ENCODE measurements at places on chromosomes 2 and 18.

DNA sequence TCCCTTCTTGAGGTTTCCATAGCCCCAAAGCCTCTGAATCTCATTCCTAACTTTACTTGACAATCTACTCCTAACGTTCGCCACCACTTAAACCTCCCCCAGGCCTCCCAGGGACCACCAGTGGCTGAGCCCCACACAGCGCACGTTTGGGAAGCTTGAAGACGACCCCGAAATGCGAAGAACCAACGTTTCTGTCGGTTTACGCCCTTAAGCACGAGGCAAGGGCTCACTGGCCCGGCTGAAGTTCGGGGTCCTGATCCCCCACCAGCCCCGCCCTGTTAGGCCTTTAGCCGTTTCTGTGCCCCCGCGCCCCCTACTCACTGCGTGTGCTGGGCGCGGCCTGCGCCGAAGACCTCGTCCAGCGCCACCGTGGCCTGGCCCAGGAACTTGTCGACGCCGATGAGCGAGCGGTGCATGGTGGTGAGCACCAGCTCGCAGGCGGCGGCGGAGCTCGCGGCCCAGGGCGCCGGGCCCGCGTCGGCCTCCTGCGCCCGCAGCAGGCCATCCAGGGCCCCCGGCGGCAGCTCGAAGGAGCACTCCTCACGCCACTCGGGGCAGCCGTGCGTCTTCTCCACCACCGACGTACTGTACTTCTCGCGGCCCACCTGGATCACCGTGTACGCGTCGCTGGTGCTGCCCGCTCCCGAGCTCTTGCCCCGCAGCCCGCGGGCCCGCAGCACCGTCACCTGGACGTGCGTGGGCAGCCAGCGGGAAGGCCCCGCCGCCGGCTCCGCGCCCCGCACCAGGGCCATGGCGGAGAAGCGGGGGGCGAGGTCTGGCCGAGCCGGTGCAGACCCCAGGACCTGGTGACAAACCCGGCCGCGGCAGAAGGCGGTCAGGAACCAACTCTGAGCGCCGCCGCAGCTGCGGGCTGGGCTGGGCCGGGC is 479 bp downstream of the RAB11FIP5 start:
- DNase-seq = no peak

DNA sequence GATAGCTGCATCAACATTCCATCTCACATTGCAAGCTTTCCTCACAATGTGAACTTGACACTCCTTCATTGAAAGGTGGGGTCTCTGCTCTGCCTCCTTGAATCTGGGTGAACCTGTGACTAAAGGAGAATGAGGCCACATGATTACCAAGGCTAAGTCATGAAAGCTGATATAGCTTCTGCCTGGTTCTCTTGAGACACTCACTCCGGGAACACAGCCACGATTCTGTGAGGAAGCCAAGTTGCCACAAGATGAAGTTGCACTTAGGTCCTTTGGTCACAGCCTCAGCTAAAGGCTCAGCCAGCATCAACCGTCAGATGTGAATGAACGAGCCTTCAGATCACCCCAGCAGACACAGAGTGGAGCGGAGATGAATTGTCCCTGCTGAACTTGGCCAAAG is 94.7 kb upstream of the FAM136A start:
- DNase-seq = no peak

DNA sequence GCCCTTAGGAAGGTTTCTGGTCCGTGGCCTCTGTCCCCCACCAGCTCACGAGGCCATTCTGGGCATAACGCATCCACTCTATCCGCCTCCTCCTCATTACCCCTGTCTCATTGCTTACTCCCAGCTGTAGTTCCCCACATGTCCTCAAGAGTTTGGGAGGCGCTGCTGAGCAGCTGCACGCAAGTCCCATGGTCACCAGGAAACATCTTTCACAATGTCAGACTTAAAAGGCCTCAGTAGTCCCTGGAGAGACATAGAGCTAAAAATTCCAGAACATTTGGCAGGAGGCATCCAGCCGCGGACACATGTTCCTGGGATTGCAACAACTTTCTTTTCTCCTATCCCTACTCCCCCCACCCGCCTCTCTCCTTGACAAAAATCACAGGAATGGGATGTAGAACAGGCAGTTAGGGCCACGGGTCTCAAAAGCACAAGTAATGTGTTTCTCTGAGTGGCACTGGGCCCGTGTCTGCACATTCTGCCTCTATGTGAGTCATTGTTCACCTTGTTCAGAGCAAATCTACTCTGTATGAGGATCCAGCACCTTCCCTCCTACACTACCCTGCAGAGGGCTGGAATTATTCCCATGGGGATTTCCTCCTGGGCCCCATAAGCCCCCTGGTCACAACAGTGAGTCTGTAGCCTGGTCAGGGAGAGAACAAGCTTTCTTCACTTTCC is 8.1 kb downstream of the LBH start:
- no peak for DNase-seq

GRCh38 chr2:65482971-65483370 is 50.6 kb upstream of the SPRED2 start:
- DNase-seq = no peak

DNA sequence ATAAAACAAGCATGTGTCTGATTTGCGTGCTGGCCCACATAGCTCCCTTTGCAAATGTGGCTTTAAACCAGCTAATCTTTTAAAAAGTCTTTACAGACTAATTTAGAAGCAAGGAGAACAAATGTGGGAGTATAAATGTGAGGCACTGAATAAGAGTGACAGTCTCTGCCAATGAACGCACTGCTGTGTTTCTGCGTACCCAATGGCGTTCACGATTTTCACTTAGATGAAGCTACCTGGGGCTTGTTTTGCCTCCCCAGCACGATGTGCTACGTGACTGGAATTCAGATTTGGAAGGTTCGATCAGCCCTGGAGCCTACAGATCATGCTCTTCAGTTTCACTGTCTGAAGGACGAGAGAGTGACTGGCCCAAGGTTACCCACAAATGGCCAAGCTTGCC is 10.8 kb upstream of the CRACDL start:
- no peak for DNase-seq

DNA sequence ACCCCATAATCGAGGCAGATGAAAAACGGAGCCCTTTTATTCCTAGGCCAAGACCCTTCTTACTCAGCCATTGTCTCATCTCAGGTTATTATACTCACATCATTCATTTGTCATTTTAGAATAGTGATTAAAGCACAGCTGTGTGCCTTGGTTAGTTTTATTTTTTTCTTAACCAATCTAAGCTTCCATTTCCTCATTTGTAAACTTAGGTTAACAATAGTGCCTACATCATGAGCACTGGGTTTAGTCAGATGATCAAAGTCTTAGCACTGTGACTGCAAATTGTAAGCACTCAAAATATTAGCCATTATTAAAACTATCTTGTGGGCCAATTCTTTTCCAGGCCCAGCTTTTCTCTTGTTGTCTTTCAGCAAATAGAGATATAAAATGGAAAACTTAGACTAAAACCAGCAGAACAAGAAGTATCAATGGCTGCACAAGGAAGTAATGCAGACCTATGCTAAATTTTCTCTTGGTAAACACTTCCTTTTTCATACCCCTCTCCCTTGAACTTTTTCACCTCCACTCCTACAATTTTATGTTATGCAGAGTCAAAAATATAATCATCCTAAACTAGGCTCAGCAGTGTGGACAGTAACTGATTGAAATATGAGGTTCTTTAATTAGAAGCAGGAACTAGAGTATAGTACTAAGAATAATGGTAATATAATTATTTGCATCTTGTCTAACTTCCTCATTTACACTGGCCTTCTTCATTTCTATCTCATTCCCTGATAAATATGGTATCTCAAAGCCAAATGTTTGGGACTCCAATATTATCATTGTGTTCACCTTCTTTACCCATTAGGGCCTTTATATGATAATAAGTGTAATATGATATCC is 21.5 kb upstream of the GALNT3 start:
- no peak for DNase-seq

DNA sequence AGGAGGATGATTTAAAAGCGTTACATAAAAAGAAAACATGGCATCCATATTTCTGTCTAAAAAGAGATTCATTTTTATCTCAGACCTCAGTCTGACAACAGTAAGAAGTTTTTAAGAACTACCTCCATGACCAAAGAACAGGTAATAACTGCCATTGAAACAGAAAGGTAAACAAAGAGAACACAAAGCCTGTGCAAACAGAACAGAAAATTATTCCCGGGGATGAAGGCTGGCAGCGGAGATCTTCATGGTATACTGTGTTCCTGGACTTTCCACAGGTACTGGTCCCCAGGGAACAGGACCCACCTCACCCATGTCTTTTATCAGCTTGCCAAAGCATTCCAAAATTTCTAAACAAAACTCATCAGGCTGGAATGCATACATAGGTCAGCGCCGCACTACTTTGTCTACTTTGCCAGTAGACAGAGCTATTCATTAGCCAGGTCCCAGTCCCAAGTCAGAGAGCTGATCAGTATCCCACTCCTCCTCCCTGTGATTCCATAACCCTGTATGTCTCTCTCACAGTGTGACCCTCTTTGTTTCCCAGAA is 277.3 kb downstream of the MBD2 start:
- DNase-seq = no peak

DNA sequence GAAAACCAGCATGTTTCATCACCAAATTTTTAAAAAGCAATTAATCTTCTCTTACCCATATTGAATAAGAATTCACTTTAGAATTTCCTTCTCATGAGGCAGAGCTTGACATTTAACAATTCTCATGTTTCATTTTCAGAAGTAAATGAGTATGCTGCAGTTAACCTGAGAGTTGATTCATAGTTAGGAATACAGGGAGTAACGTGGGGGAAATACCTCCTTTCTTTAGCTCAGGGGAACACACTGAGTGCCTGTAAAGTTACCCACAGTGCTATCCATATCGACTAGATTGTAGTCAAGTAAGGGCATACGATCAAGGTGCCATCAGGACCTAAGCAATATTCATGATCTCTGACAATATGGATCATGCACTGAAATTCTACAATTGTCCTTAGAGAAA is 38.9 kb upstream of the ATIC start:
- no peak for DNase-seq

DNA sequence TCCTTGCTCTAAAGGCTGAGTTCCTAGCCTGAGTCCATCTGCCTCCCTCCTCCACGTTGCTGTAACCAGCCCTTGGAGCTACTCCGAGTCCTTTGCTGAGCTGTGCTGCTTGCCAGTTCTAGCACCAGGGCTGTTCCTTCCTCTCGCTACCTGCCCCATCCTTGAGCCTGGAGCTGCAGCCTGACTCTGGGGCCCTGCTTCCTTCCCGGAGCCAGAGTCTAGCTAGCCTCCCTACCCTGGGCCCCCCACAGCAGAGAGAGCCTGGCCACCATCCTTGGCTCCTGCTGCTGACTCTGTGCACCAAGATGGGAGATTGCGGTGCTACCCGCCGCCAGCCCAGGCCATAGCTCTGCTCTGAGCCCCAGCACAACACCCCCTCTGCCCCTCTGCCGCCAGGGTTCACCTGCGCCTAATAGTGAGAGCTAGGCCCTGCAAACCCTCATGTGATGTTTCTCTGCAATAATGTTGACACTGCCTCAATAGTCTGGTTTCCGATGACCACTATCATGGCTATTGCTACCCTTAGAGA is 135.9 kb upstream of the ASB18 start:
- no peak for DNase-seq

DNA sequence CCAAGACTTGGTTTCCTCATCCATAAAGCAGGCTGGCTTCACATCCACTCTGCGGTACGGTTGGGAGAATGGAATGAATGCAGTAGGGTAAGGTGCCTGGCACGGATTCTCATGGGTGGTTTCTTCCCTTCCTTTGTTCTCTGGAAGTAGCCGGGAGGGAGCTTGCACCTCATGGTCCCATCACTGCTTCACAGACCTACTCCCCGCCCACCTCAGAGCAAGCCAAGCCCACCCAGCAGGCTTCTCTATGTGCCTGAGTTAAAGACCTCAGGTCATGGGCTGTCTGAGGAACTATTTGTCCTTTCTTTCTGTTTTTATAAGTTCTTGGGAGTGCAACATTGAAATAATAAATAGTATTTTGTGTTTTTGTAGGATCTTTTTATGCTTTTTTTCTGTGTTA is 3.5 kb downstream of the DCDC2C start:
- no peak for DNase-seq

- DNase-seq = no peak
Measured at GRCh38 chr2:100334929-100335328, 12.6 kb upstream of the LONRF2 start.

- DNase-seq = no peak
Measured at GRCh38 chr2:99458529-99458928, 31.3 kb downstream of the REV1 start.

All from astrocyte of the cerebellum (primary cell).